ENCODE measurements at places on chromosomes 16 and 17.

DNA sequence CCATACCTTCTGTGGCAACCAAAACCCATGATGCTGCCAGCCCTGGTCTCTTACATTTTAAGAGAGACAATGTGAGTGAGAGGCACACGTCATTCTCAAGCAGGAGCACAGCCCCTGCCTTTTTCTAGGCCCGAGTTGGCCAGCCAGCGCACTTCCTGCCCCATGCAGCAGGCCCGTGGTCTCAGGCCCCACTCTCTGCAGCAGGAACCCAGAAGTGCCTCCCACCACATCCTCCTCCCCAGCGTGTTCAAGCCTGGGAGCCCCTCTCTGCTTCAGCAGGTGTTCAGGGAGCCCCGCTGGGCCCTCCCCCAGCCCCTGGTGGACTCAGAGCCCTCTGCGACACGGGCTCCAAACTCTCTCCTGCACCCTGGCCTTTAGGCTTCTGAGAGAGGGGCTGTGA lies 30.5 kb downstream of the ITGAE start:
- DNase-seq, result no peak

DNA sequence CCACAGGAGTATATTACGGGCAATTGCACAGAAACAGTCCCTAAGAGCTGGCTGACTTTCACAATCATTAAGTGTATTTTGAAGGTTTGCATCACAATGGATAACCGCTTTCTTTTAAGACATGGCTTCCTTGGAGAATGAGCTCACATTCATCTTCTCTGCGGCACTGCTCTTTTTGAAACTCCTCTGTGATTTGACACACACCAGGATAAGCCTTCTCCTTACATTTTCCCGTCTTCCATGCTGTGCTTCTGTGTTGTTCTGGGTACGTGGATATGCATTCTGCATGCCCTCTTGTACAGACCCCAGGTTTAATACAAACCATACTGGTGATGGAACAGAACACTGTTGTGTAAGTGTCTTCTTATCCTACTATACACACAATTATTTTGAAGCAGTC lies 89.5 kb upstream of the METRNL start:
- DNase-seq, result no peak

DNA sequence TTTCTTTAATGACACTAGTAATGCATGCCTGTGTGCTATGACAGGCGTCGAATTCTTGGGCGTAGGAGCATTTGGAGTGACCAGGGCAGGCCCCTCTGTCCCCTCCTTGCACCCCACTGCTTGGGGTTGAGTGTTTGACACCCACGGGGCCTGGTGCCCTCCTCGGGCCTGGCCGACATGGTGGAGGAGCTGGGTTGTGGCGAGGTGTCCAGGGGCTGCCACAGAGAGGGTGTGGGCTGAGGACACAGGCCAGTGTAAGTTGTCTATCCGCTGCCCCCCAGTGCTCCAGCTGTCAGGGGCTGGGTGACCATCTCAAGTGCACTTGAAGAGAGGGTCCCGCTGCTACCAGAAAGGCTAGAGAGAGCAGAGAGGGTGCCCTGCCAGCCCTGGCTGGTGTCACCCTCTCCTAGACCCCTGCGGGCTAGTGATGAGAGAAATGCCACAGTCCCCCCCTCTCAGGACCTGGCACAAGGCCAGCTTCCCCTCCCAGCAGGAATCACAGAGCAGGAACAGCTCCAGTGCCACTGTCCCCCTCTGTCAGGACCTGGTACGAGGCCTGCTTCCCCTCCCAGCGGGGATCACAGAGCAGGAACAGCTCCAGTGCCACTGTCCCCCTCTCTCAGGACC lies 30.5 kb downstream of the MGRN1 start:
- no peak for DNase-seq

DNA sequence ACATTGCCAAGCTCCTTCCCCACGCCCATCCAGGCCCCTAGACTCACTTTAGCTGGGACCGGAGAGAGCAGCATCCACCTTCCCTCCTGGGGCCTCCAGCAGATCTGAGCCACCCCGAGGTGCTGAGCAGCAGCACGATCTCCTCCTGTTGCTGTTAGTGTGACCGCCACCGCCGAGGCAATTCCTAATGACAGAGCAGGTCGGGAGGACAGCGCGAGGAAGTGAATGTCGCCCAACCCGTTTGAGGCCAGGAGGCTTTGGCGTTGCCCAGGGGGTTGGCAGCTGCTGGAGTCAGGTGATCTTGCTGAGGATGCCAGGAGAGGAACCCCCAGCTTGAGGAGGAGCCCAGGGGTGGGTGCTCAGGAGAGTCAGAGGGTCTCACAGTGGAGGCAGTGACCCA lies at the start of gene RNF222:
Gene RNF222 (minus strand): TSS at position 192 of the 400 bp plus-strand sequence. CDS start 4,366 bp downstream, outside the sequence.
- no peak for DNase-seq

DNA sequence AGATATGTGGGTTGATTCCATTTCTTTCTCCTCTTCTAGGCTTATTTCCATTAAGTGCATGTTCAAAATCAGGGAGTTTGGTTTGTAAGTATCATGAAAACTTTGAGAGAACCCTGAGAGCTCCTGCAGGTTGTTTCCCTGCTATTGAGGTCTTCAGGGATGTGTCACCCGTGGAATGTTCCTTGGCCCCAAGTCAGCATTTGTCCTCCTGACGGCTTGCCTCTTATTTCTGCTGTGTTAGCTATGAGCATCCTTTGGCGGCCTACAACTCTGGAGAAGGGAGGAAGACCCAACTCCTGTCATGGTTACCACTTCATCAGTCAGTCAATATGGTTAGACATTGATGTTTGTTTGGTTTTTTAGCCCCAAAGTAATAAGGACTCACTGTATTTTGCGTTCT lies 180.8 kb downstream of the FTO start:
- DNase-seq, result no peak

DNA sequence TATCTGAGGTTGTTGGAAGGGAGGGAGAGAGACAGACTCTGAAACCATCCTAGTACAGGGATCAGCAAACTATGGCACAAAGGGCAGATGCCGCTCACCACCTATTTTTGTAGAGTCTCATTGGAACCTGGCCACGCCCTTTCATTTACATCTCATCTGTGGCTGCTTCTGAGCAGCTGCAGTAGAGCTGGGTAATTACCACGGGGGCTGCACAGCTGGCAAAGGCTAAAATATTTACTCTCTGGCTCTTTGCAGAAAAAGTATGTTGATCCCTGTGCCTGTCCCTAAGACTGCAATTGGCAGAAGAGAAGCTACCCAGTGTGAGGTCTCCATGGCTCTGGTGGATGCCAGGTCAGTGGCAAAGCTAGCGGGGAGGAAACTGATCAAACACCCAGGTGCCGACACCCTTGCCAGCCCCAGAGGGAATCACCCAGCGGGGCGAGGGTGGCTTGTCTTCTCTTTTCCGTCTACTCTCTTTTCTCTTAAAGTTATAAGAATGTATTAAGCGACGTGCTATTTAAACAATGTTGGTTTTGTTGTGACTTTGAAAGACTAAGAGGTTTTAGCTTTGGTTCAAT lies 14.0 kb downstream of the CEP295NL start:
- no peak for DNase-seq

- no peak for DNase-seq
These were observed 32.7 kb downstream of the BMERB1 start for GRCh38 chr16:15466886-15467781.

- DNase-seq, result no peak
These were observed 5.1 kb downstream of the LYRM9 start for GRCh38 chr17:27888067-27888466.

DNA sequence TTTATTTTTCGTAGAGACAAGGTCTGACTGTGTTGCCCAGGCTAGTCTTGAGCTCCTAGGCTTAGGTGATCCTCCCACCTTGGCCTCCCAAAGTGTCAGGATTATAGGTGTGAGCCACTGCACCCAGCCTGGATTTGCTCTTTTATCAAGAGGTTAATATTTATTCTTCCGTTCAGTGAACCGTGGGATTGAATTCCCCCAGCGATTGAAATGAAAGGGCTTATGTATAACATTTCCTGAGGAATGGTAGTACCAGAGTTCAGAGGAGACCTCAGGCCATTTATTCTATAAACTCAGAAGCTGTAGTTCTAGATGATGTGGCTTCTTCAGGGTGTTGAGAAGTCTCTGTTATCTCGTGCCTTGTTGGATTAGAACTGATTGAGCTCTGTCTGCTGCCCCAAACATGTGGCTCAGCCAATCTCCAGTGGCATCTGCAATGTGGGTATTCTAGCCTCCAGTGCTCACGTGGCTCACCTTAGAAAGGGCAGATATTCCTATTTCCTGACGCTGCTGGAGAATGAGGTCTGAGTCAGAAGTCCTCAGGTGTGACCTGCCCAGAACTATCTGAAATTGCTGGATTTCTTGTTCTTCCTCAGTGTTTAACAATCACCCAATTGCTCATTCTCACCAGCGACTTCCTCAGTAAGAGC lies 22.5 kb downstream of the HMOX2 start:
- DNase-seq, result no peak

DNA sequence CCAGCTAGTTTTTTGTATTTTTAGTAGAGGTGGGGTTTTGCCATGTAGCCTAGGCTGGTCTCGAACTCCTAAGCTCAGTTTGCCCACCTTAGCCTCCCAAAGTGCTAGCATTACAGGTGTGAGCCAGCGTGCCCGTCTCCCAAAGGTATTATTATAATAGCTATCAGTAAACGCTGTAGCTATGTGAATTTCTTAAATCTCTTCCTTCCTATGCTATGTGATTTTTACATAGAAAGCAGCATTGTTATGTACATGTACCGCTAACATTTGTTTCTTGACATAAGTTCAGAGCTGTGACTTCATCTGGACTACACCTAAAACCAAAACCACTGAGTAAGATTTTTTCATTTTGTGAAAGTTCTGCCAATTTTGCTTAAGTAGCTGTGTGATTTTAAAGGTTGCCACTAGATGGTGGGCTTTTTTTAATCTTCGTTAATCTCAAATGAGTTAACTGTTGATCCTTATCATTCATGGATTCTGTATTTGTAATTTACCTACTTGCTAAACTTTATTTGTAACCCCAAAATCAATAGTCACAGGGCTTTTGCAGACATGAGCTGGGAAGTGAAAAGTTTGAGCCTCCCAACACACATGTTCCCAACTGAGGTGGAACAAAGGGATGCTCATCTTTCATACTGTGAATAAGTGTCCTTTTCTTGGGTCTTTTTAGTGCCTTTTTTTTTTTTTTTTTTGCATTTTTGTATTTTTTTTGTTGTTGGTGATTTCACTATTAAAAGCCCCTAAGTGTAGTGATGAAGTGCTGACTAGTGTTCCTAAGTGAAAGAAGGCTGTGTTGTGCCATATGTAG lies 21.9 kb downstream of the PRKAR1A start:
- no peak for DNase-seq

- DNase-seq, result no peak
These were observed 43.6 kb downstream of the SMG6 start for GRCh38 chr17:2259769-2260536.

GRCh38 chr16:67250045-67250327 lies 1.2 kb downstream of the SLC9A5 start:
- DNase-seq, result no peak

- no peak for DNase-seq
These were observed 107.6 kb upstream of the LHX1 start for GRCh38 chr17:36829676-36830075.

DNA sequence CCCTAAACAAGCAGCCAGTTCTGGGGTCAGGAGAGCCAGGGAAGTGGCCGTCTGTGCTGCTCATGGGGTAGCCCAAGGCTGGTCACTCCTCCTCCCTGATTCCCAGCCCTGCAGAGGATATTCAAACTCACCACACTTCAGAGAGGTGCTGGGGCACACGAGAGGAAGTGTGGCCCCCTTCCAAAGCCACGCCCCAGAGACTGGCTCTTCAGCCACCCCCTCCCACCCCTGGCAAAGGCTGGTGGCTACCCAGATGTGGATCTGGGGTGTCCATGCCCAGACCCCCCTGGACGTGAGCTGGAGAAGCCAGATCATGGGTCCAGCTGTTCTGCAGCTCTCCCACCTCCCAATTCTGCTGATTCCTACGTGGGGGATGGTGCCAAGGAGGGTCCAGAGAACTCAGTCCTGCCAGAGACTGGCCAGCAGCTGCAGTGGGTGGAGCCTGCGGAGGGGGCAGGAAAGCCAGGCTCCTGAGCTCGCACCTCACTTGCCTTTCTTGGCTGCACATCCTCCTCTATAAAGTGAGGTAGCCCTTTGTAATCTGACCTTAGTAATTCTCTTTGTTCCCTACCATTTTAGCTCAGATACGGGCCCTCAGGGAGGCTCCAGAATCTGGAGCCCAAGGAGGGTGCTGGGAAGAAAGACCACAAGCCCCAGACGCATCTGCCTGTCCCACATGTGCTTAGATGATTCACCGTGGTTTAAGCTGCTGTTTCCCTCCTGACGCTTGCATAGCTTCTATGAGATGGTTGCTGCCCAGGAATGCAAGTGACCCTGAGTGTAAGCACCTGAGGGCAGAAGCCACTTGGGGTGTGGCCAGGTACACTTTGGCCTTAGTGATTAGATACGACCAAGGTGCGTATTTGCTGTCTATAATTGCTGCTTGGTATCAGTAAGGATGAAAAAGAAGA lies 15.3 kb downstream of the SDK2 start:
- no peak for DNase-seq

- peak; percentile 48 for DNase-seq
These were observed 56.3 kb downstream of the ABCC12 start for GRCh38 chr16:48099455-48099854.

GRCh38 chr17:58385359-58385899 lies 31.9 kb downstream of the RNF43 start:
- no peak for DNase-seq

DNA sequence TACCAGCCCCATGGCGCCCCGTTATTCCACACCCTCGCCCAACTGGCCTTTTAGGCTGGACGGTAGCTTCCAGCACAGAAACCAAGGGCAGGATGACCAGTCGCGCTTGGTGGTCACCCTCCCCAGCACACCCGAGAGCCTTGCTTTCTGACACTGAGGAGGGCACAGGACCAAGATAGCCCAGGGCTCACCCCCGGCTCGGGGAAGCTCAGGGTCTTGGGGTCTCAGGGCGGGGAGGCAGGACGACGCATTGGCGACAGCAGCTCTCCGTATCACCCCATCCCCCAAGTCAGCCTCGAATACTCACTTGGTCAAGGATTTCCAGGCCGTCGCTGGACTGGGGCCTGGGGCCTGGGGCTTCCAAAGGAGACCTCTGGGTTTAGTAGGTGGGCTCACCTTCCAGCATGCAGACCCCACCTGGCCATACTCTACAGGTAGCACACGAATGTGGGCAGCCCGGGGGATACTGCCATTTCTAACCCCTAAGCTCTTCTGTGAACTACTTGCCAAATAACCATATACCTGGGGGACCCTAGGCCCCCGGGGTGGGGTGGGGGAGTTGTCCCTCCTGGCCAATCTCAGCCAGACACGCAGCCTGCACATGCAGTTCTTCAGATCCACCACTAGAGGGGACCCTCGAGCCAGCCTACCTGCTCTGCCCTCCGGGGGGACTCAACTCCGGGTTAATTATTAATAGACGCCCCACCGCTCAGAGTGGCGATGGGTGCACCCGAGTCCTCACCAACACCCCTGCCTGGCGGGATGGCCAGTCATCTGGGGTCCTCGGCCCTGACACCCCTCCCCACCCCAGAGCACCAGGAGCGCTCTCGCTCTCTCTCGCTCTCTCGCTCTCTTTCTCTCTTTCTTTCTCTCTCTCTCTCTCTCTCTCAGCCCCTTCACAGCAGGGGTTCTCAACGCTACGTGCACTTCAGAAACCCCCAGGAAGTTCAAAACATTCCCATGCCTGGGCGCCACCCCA lies 30.0 kb downstream of the TBC1D16 start:
- peak; percentile 76 for DNase-seq

Measured in HAP-1 (cell line).